NCI-H146 (cell line): ENCODE measurements at places on chromosomes 7 and 10.

DNA sequence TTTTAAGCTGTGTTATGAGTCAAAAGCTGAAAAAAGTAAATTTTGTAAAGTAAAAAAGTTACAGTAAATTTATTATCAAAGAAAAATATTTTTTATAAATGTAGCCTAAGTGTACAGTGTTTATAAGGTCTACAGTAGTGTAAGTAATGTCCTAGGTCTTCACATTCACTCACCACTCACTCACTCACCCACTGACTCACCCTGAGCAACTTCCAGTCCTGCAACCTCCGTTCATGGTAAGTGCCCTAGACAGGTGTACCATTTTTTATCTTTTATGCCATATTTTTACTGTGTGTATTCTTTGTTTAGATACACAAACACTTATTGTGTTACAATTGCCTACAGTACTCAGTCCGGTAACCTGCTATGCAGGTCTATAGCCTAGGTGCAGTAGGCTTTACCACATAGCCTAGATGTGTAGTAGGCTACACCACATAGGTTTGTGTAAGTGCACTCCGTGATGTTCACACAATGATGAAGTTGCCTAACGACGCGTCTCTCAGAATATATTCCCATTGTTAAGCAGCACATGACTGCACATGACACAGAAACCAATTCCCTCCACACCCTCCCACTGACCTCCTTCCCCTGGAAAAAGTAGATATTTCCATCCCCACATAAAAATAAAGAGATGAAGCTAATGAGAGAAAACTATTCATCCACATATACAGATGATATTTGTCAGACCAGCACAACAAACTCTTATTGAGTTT, 44.8 kb upstream of the FGL2 start:
- no peak for DNase-seq

- DNase-seq: no peak
Observed at GRCh38 chr10:123011987-123012386, 3.2 kb downstream of the ACADSB start.

- DNase-seq: no peak
Observed at GRCh38 chr10:105150259-105150880, 509.3 kb downstream of the SORCS3 start.

GRCh38 chr7:128010391-128011127, 20.7 kb downstream of the LRRC4 start:
- no peak for DNase-seq

DNA sequence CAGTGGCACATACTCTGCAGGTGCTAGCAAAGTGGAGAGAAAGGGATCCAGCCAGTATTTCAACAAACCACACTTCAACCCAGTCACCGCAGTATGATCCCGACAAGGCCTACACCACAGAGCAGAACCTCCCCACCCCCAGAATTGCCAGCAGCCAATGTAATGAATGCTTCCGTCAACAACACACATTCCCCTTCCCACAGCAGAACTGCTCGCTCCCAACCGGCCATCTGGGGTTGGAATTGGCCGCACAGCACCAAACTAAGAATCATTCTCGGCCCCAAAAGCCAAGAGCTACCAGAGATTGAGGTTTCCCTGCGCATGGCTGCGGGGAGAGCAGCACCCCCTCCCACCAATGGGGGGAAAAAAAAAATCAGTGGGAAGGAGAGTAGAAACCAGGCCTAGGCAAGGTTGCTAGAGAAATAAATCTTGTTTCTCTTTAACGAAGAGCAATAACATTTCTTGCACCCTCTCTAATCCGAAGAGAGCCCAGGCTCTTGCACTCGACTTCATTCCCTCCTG, 1.1 kb downstream of the WASL start:
- peak; percentile 72 for DNase-seq

GRCh38 chr10:118003126-118003525, 43.6 kb downstream of the RAB11FIP2 start:
- DNase-seq: no peak

DNA sequence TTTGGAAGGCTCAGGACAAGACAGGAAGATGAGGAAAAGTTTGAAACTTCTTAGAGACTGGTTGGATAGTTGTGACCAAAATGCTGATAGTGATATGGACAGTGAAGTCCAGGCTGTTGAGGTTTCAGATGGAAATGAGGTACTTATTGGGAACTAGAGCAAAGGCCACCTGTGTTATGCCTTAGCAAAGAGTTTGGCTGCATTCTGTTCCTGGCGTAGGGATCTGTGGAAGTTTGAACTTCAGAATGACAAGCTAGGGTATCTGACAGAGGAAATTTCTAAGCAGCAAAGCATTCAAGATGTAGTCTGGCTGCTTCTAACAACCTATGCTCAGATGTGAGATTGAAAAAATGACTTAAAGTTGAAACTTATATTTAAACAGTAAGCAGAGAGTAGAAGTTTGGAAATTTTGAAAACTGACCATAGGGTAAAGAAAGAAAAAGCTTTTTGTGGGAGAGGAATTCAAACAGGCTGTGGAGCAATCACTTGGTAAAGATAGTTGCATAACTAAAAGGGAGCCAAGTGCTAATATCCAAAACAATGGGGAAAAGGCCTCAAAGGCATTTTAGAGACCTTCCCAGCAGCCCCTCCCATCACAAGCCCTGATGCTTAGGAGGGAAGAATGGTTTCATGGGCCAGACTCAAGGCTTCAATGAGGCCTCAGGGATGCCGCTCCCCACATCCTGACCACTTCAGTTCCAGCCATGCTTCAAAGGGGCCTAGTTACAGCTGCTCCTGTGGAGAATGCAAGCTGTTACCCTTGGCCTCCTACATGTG, 415.1 kb downstream of the INHBA start:
- no peak for DNase-seq

GRCh38 chr7:111180338-111180737, 89.4 kb downstream of the LRRN3 start:
- DNase-seq: no peak

GRCh38 chr7:75878312-75878768, 494 bp upstream of the RHBDD2 start:
- DNase-seq: no peak

- DNase-seq: no peak
Observed at GRCh38 chr7:93029056-93029455, 88.7 kb downstream of the SAMD9 start.

- no peak for DNase-seq
Observed at GRCh38 chr7:37392673-37393017, 56.0 kb downstream of the ELMO1 start.

GRCh38 chr10:108911814-108912541, 1011.3 kb downstream of the XPNPEP1 start:
- DNase-seq: peak; percentile 17

- peak; percentile 96 for DNase-seq
Observed at GRCh38 chr10:76433161-76434005, 1002.0 kb downstream of the LRMDA start.

GRCh38 chr10:10782603-10783002, 235.1 kb upstream of the CELF2 start:
- no peak for DNase-seq

DNA sequence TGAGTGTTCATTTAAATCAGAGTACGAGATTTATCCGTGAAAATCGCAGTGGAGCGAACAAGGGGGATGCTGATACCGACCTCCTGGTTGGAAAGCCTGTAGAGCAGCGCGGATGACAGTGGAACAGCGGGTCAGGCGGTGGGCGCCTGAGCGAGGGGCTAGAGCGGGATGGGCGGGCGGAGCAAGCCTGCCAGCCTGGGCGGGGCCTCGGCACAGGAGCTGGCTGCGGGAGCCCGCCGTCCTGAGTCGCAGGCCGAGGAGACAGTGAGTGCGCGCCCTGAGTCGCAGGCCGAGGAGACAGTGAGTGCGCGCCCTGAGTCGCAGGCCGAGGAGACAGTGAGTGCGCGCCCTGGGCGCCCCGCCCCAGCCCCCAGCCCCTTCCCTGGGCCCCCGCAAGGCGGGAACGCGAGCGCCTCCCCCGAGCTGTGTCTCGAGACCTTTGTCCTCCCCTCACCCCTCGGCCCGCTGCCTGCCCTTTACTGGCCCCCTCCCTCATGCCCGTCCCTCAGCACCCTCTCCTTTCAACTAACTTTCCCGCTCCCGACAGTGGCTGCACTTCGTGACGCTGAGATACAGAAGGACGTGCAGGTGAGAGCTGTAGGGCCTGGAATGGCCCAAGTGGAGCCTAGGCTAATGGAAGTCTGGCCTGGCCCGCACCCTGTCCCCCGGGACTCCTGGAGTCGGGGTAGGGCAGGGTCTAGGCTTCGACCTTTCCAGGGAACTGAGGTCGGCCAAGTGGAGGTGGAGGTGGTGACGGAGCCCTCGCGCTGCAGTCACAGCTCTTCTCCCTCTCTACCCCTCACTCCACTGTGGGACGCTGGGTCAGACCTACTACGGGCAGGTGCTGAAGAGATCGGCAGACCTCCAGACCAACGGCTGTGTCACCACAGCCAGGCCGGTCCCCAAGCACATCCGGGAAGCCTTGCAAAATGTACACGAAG, at the start of gene AS3MT:
Gene AS3MT (plus strand): TSS at position 213 of the 941 bp plus-strand sequence. CDS start 123 bp downstream, at position 336.
- DNase-seq: peak; percentile 61

GRCh38 chr10:64271508-64271907, 750.3 kb downstream of the REEP3 start:
- no peak for DNase-seq

- peak; percentile 52 for DNase-seq
Observed at GRCh38 chr7:5692845-5693278, 88.6 kb downstream of the RNF216 start.

DNA sequence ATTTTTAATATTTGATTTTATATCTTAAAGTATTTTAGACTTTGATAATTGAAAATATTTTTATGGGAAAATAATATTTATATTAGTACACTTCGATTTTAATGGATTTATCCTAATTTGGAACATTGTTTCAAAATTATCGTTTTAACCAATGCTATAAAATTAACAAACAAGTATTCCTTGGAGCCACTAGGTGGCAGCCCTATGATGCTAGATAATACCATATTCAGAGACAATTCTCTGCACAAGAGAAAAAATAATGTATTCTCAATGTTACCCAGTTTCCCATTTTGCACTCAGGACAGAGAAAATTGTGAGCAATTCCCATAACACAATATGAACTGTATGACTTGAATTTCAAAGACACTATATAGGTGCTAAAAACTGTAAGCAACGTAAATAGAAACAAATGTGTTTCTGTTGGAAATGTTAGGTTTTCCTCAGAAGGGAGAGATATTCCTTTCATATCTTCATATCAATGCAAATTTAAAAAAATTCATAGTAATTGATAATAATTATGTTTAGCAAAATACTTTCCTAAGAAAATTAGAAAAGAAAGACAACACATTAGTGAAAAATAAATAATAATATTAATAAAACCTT, 237.8 kb downstream of the SEMA3E start:
- DNase-seq: peak; percentile 55

GRCh38 chr10:61319386-61320256, 133.6 kb downstream of the TMEM26 start:
- DNase-seq: no peak

- no peak for DNase-seq
Observed at GRCh38 chr7:19677180-19677579, 31.7 kb downstream of the POLR1F start.
